ENCODE measurements at places on chromosomes 4 and X.

GRCh38 chrX:69510137-69510715 is 6.1 kb downstream of the NALF2 start:
- no peak for DNase-seq

DNA sequence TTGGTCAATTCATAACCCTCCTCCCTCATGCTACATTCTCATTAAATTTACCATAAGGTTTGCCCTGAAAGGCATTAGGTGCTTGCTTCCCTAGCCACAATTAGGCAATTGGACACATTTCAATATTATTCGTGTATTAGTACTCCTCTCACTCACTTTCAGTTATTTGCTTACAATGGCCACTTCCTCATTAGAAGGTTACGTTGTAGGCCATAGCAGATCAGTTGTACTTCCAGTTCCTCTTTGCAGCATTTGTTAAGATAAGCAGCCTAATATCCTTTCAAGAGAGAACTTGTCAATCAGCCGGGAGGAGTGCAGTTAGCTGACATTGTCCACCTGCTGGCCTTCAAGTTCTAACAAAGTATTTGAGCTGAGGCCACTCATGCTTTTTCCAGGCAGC is 1017.2 kb downstream of the PCDH7 start:
- no peak for DNase-seq

- no peak for DNase-seq
Measured at GRCh38 chr4:148310756-148311155, 131.5 kb downstream of the NR3C2 start.

- no peak for DNase-seq
Measured at GRCh38 chr4:18686338-18687037, 664.9 kb upstream of the LCORL start.

- DNase-seq: no peak
Measured at GRCh38 chr4:5908876-5909427, 16.1 kb upstream of the CRMP1 start.

DNA sequence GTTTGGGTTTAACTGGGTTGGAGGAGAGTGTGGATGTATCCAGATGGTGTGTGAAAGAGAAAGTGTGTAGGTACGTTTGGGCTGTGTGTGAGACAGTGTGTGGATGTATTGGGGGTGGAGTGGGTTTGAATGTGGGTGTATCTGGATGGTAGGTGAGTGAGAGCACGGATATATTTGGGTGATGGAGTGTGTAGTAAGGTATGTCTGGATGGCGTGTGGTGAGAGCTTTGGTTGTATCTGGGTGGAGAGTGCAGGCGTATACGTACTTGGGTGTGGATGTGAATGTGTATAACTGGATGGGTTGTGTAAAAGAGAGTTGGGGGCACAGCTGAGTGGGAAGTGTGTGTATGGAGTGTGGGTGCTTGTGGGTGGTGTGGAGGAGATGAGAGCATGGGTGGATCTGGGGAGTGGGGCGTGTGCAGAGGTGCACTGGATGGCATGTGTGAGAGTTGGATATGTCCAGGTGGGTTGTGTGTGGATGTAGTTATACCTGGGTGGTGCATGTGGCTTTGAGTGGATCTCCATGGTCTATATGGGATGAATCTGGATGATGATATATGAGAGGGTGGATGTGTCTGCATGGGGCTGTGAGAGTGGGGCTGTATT is 6.8 kb downstream of the GPR173 start:
- DNase-seq: no peak

GRCh38 chr4:155079871-155080270 is 128.6 kb upstream of the NPY2R start:
- no peak for DNase-seq

- no peak for DNase-seq
Measured at GRCh38 chrX:44234541-44234940, 108.9 kb downstream of the EFHC2 start.

- no peak for DNase-seq
Measured at GRCh38 chr4:124997991-124998390, 285.5 kb upstream of the ANKRD50 start.

GRCh38 chr4:144967161-144967560 is 130.8 kb downstream of the ANAPC10 start:
- no peak for DNase-seq

- no peak for DNase-seq
Measured at GRCh38 chr4:2378401-2378800, 40.0 kb downstream of the ZFYVE28 start.

GRCh38 chrX:11665168-11666111 is at the start of gene ARHGAP6:
Gene ARHGAP6 (minus strand): TSS chrX:11665920. CDS start chrX:11664828, 1,092 bp downstream.
- DNase-seq: no peak

GRCh38 chr4:7841071-7841470 is 98.6 kb downstream of the AFAP1 start:
- no peak for DNase-seq

- DNase-seq: no peak
Measured at GRCh38 chr4:14289708-14290107, 662.2 kb upstream of the BOD1L1 start.

GRCh38 chrX:39936886-39937770 is 160.6 kb downstream of the BCOR start:
- DNase-seq: no peak

GRCh38 chr4:176032454-176032853 is 33.2 kb upstream of the WDR17 start:
- DNase-seq: no peak

DNA sequence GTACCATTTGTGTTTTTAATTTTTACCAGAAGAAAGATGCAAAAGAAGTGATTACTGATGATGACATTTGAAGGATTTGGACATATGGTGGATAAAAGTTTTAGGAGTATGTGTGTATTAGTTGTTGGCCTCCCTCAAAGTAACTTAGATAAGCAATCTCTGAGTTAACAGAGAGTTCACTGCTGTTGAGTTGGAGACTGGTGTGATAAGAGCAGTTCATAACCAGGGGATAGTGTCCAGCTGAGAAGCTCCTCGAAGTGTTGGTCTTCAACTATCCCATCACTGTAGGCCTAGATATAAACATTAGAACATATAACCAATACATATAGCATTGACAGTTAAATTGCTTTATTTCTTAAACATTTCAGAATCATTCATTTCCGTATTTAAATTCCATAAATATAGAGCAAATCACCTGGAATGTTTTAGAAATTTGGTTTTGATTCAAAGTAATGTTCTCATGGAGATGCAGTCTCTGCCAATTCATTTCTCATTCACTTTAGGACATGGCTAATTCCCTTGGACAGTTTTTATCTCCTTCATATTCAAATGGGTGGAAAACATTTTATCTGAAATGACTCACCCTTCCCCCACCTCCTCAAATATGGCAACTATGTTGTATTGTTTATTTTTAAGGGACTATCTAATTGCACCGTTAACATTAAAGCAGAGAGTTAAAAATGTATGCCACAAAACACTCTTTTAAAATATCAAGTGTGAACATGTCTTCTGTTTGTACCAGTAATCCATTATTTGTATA is 136.8 kb upstream of the SLC4A4 start:
- no peak for DNase-seq

GRCh38 chr4:38842994-38843393 is 13.6 kb downstream of the TLR6 start:
- no peak for DNase-seq

GRCh38 chrX:123920105-123920785 is 41.3 kb upstream of the STAG2 start:
- no peak for DNase-seq

- no peak for DNase-seq
Measured at GRCh38 chrX:129956765-129957164, 25.7 kb upstream of the BCORL1 start.

- no peak for DNase-seq
Measured at GRCh38 chr4:62953752-62954151, 1455.5 kb downstream of the TECRL start.

- no peak for DNase-seq
Measured at GRCh38 chrX:71184803-71185495, 38.1 kb upstream of the GJB1 start.

DNA sequence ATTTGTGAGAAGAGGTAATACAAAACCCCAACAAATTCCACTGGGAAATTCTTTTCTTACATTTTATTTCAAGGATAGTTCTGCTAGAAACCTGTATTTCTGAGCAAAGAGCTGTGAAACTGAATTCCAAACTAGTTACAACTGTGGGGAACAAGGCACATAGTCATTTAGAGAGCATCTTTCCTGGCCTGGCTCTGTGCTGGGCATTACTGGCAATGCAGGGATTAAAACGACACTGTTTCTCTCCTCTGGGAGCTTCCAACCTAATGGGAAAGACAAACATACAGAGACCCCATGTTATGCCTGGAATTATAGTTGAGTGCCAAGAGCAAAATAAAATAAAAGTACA is 36.5 kb downstream of the SUPT20HL1 start:
- no peak for DNase-seq

DNA sequence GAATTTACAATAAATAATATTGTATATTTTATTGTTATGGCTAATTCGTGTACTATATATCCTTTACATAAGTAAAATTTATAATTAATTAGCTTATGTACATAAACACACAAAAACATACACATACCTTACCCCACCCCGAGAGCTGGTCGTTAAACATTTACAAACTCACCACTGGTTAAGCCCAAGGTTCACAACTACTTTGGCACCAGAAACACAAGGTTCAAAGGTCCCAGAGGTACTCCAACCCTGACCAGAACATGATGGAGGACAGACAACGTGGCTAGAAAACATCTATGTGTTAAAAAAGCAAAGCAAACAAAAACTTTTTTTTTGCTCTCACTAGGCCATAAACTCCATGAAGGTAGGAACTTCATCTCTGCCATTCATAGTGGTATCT is 37.7 kb downstream of the SLC25A5 start:
- no peak for DNase-seq

DNA sequence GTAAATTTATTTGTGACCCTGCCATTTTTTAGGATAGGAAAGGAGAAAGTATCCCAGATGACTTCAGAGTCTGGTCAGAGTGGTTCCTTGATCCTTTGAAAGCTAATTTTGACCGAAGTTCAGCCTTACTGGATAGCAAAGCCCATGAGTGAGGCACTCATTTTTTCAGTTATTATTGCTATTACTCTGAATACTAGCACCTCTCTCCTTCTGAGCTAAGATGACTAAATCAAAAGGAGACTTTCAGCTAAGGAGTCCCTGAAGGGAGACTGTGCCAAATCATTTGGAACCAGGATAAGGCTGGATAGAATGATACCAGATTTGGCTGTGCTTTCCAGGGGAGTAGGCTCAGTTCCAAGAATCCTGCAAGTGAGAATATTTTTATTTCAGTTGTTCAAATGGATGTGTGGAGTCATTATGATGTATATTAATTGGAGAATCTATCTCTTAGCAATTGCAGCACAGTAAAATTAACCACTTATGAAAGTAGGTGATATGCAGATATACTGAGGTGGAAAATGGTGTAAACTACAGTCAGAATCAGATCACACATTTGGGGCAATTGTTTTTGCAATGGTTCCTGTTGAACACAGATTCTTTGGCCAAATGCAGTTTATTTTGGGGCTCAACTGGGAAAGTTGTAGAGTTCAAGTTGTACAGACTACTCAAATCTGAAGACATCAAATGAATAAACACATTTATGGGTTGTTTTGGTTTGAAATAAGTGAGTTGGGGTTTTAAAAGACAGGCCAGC is 1.2 kb downstream of the P2RY10 start:
- no peak for DNase-seq

DNA sequence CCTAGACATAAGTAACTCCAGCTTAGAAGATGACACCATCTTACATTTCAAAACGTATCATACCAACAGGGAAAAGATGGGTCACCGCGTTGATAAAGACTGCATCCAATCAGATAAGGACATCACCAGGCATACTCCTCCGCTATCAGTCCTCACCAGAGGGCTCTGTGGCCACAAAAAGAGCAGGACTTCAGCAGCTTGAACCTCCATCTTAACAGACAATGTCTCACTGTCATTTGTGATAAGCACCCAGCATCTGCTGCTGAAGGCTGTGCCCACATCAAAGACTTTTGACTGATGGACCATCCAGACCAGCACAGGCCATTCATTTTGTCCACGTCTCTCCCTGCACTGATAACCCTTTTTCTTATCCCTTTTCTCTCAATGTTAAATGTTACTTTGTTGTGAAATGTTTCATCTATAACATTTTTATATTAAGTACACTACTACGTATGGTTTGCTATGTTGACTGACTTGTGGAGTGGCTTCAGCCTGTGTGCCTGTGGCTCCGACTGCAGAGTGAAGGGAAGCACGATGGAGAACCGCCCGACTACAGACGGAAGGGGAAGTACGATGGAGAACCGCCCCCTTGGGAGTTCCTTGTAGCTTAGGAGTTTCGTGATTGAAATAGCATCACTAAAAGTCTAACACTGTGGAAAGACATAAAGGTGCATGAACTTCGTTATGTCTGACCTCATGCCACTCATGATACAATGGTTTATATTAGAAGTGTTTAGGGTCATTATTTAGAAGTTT is 595.4 kb upstream of the AGA start:
- DNase-seq: no peak

GRCh38 chrX:18985186-18985435 is 1.2 kb upstream of the PHKA2 start:
- DNase-seq: no peak

DNA sequence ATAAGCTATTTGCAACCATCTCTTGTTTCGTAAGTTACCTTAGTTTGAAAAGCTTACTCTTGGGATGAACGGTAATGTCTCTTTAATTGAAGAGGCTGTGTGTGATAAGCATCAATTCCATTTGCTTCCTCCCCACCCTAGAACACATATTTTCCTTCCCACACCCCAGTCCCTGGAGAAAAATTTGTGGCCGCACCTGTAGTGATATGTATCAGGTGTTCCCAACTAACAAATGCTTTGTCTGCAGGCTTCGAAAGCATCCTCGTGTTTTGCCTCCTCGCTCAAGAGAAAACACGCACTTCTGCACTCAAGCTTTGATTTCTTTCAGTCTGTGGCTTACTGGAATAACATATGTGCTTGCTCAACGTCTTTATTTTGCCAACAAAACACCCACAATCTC is 143.8 kb upstream of the OTUD4 start:
- no peak for DNase-seq

DNA sequence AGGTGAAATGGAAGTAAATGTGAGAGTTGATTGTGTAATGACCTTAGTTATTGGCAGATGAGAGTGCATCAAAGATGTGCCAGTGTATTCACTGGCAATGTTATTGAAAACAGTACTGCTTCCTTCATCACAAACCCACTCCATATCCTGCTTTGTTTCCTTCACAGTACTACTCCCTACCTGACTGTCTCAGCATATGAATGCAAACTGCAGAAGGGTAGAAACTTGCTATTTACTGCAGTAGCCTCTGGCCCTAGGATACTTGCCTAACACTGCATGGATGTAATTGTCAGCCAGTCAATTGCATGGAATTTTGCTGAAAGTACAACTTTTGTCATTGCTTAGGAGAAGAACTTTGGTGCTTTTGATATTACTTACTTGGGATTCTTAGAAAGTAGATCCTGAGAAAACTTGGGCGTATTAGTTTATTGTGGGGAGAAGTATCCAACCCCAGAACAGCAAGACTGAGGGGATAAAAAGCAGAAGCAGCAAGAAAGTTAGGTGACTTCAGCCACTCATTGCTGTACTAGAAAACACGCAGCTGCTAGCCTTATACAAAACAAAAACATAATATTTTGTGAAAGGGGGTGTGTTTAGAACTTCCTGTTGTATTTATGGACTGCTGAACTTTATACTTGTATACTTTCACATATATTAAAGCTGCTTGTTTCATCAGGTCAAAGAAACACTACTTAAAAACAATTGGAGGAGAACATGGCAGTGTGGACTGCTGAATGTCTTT is 219.0 kb downstream of the CCNG2 start:
- no peak for DNase-seq

- DNase-seq: no peak
Measured at GRCh38 chrX:132461886-132462285, 27.0 kb downstream of the MBNL3 start.

GRCh38 chr4:140986045-140986444 is 147.2 kb downstream of the RNF150 start:
- DNase-seq: no peak

GRCh38 chr4:84436812-84437211 is 62.3 kb downstream of the NKX6-1 start:
- DNase-seq: no peak

GRCh38 chrX:95427389-95427788 is 1257.3 kb upstream of the DIAPH2 start:
- no peak for DNase-seq
